ENCODE measurements at places on chromosomes 3 and 15.

- DNase-seq: no peak
Observed at GRCh38 chr3:158269942-158270341, 160.1 kb downstream of the RSRC1 start.

DNA sequence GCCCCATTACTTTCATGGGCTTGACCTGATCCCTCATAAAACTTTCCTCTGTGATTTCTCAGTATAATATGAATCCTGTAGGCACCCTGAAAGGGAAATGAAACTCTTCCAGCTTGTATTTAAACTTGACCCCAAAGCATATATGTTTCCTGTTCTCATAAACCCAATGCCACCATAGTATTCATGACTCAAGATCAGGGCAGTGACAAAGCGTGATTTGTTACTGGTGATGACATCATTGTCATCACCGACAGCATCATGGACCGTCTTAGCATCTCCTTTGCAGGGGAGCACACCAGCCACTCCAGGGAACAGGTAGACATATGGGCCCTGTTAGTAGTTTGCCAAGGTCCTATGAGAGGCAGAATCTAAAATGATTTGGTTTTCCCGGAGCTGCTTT lies 741.2 kb downstream of the NR2F2 start:
- DNase-seq: no peak

DNA sequence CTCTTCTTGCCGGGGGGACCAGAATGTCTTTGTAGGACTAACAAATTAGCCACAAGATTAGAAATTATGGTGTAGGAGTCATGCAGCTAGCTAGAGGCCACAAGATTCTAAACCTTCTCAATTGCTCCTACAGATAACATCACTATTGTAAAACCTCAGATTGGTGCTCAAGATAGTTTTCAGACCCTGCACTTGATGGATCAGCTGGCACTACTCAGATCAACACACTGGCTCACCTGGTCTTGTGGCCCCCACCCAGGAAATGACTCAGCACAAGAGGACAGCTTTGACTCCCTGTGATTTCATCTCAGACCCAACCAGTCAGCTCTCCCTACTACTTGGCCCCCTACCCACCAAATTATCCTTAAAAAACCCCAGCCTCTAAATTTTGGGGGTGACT lies 124.1 kb upstream of the RASGRP1 start:
- DNase-seq: peak; percentile 25

GRCh38 chr15:74045636-74046274 lies 36.6 kb downstream of the GOLGA6A start:
- no peak for DNase-seq

GRCh38 chr3:23198801-23199200 lies 4.3 kb upstream of the UBE2E2 start:
- peak; percentile 5 for DNase-seq

DNA sequence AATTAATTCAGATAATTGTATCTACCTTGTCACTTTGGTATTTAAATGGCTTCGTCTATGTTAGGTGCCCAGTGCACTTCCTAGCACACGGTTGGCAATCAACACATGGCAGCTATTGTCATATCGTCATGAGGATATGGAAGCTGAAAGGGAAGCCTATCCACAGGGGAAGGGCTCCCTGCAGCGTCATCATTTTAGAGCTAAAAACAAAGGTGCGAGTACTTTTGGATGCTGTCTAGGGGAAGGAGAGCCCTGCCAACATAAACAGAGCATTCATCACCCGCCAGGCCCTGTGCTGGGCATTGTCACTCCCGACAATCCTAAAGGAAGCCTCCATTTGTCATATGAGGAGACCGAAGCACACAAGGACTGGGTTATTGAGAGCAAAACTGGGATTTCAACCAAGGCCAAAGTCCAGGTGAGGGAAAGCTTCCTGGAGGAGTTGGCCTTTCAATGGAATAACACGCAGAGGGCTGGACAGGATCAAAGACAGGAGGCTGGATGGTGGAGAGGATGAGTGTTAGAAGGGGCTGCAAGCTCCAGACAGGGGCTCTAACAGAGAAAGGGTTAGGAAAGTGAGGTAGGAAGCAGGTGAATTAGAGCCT lies 8.0 kb upstream of the PARL start:
- DNase-seq: no peak

DNA sequence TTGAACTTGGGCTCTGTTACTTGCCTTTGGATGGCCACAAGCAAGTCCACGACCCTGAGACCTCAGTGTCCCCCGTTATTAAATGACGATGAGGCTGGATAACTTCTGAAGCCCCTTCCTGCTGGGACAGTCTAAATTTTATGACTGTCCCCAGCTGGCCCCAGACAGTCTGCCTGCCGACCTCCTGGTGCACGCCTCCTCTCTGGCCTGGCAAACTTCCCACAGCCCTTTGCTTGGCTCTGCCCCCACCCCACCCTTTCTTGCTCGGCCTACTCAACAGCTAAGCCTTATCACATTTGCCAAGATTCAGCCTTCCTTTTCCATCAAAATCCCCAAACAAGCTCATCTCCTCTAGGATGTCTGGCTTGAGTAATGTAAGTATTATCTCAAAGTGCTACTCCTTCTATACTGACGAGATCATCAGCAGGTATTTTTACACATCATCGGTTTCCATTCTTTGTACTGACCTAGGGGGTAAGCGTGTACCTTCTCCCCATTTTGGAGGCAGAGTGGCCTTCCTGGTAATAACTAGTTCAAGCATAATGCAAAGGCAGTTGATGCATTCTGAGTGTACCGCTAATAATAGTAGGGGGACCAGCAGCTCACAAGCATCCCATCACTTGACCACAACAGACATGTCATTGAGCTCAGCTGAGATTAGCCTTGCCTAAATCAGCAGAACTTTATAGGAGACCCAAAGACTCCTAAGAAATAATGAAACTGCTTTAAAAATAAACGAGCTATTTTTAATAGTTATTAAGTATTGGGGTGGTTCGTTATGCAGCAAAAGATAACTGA lies 120.8 kb upstream of the HACD2 start:
- DNase-seq: no peak

- DNase-seq: no peak
Observed at GRCh38 chr3:53199834-53200233, 38.8 kb downstream of the PRKCD start.

- no peak for DNase-seq
Observed at GRCh38 chr15:27592036-27592760, 506.9 kb downstream of the OCA2 start.

- peak; percentile 68 for DNase-seq
Observed at GRCh38 chr15:45442507-45443135, 64.3 kb upstream of the GATM start.

- no peak for DNase-seq
Observed at GRCh38 chr3:37729119-37729518, 132.6 kb upstream of the CTDSPL start.

GRCh38 chr3:134092208-134092701 lies 62.5 kb upstream of the SLCO2A1 start:
- no peak for DNase-seq

DNA sequence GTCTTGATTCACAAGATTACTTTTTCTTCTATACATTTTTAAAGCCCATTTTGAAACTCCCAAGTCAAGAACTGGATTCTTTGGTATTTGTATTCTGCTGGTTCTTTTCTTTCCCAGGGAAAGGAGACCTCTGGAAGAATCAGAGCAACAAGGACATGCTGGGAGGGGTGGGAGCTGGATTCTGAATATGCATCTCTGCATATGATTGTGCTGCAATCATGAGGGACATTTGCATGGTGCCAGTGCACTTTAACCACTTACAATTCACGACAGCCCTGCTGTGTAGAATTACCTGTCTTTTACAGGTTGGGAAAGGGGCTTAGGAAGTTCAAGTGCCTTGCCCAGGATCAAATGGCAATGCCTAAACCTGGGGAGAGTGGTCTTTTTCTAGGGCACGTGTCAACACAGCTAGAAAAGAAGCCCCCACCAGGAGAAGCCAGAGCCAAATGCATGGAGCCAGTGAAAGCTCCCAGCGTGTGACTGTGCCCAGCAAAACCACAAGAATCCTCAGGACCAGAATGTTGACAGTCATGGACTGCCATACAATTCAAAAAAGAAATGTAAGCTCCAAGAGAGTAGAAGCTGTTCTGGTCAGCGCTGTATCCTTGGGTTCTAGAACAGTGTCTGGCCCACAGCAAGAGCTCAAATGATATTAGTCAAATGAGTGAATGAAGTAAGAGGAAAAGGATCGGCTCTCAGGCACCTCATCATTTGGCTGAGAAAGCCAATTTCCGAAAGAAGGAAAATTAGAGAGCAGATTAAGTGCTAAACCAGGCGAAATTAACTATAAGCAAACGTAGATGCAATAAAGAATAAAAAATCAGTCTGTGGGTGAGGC lies 84.5 kb upstream of the MEF2A start:
- DNase-seq: no peak

GRCh38 chr3:69051756-69052471 lies at the start of gene TMF1:
Gene TMF1 (minus strand): TSS chr3:69052333. CDS start chr3:69052086, 247 bp downstream.
- peak; percentile 94 for DNase-seq

DNA sequence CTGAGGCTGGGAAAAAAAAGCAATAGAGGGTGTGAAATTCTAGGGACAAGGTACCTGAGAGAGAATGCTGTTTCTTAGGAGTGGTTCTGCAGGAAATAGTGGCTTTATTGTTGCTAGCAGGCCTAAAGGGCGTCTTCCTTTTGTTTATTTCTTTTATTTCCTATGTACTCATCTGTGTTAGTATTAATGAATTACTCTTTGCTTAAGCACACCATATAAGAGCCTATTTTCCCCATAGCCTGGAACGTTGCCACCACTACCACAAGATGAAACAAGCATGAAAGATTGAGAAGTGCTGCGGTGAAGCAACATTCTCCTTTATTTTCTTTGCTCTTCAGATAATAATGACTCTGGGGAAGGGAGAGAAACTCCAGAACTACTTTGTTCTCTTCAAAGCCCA lies 21.3 kb upstream of the GOLIM4 start:
- DNase-seq: peak; percentile 64

DNA sequence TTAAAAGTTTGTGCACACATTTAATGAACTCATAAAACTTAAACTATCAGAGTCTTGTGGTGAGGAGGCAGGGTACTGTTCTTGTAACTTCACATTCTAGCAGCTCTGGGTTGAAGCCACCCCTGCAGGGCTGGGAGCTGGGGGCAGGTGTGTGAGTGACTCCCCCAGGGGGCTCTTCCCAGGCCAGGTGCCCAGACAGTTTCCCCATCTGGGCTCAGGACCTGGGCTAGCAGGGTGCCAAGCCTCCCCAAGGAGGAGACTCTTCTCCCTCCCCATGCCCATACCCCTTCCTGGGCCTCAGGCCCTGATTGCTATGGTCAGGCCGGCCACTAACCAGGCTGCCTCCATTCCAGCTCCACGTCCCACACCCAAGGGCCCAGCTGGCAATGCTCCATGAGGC lies 22.0 kb upstream of the CHCHD6 start:
- no peak for DNase-seq

DNA sequence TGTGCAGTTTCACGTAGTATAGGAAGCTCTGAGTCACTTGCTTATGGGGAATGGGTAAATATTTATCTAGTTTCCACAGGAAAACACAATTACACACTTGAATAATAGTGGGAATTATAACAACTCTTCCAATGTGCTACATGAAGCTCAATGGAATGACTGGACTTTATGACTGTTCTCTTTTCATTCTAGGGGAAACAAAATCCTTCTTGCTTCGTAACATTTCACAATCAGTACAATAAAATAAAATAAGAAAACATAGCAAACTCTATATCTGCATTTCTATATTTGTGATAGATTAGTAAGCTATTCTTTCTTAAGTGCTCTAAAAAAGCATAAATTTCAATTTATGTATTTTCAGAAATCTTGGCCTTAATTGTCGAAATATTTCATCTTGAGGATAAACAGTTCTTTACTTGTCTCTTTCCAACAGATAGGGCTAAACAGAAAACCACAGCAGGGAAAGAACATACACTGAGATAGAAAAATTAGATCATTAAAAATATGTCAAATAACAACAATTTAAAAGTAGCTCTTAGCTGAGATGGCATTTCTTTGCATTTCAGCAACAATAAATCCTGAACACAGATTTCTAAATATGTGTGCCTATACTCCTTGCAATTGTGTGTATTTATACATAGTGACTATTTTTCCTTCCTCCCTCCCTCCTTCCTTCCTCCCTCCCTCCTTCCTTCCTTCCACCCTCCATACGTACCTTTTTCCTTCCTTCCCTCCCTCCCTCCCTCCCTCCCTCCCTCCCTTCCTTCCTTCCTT lies 395.5 kb upstream of the KCNMB2 start:
- DNase-seq: peak; percentile 67

- no peak for DNase-seq
Observed at GRCh38 chr3:105352976-105353375, 13.7 kb upstream of the ALCAM start.

GRCh38 chr3:85709346-85709892 lies 750.6 kb downstream of the CADM2 start:
- no peak for DNase-seq

DNA sequence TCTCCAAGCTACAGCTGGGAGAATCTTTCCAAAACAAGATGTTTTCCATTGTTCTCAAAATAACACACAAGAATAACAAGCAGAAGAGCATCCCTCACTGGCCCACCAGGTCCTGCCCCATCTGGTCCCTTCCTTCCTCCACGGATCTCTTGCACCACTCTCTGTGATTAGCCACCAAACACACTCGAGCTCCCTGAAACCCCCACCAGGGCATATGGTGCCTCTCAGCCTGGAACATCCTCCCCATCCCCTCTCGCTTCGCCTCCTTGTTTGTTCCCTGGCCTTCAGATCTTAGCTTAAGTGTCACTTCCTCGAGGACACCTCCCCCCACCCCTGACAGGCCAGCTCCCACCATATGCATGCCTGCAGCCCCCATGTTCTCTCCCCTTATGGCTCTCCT lies 496.6 kb upstream of the PROK2 start:
- no peak for DNase-seq

GRCh38 chr3:45545476-45545875 lies 49.1 kb upstream of the LIMD1 start:
- DNase-seq: peak; percentile 66

DNA sequence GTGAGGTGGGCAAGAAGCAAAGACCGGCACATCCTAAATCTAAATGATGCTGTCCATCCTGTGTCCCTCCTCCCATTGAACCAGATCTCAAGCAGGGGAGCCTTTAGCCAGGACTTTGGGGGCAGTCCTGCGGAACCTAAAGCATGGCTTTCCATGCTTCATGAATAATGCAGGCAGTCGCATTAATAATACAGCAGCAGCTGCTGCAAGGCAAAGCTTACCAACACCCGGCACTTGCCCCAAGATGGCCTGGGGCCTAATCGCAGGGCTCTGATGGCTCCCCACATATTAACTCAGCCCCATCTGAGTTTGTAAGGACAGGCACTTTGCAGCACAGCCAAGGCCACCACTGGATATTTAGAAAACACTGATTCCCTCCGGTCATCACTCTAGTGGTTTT lies 114.4 kb downstream of the NTRK3 start:
- no peak for DNase-seq

GRCh38 chr15:89383365-89384175 lies 48.9 kb upstream of the POLG start:
- peak; percentile 64 for DNase-seq

- no peak for DNase-seq
Observed at GRCh38 chr15:58185439-58185838, 47.3 kb downstream of the AQP9 start.

DNA sequence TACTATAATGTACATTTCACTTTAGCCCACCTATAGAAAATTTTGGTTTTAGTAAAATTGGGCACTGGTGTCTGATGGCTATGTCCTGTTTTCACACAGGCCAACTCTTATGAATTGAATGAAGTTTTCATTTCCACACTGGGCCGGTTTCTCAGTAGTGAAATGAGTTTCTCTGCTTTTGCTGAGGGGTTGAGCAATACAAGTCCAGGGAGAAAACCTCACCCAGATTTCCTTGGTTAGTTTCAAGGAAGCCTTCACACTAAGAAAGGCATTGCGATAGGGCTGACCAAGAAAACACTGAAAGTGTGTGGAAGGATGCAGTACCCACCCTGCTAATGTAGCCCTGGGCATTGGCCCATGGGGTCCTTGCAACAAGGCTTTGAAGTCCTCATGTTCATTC lies 331.5 kb upstream of the CFAP20DC start:
- DNase-seq: no peak

Data from M059J (cell line).